ENCODE measurements at places on chromosomes 1 and 21. TPM values are rescaled to one million over a fixed set of nuclear protein-coding genes. Genes with fewer than 3 reads are reported as not detected.
A peak's percentile ranks its signal among the peaks of the same experiment; 100 is the strongest.

Gene ZBTB8OS
- total RNA-seq = 54.2 TPM

Gene AGBL4
- total RNA-seq = not detected

GRCh38 chr1:30879940-30880677, 28.4 kb downstream of the SDC3 start:
- peaks cover 2% of the 10 kb centered on the region for H3K4me1 ChIP-seq
- H3K27ac ChIP-seq = no peak overlapping the region
- DNase-seq = no peak
- no peaks in the 10 kb centered on the region for H3K36me3 ChIP-seq

DNA sequence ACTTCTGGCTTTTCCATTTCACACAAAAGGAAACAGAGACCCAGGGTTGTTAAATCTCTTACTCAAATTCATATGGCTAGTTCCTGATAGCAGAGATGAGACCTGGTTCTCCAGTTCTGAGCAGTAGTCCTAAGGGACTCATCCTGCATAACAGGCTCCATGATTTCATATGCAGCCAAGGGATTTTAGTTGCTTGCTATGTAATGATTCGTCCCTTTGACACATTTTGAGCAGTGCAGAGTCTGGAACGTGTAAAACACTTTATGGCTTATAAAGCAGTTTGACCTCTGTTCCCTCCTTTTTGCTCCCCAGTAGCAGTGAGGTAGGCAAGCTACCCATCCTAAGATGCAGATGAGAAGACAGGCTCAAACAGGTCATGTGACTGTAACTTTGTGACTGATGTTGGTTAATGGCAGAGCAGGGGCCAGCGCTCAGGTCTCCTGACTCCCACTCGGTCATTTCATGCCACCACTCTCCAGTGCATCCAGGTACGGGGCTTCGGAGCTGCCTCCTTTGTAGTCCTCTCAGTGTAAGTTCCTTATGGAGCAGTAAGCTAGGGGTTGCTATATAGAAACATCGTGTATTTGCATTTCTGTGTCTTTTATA, 24.2 kb downstream of the CC2D1B start:
- H3K27ac ChIP-seq = no peak overlapping the region
- H3K4me1 ChIP-seq = no peaks in the 10 kb centered on the region
- no peak overlapping the region for H3K4me3 ChIP-seq
- no peaks in the 10 kb centered on the region for H3K27me3 ChIP-seq
- no peak for DNase-seq
- H3K36me3 ChIP-seq = no peaks in the 10 kb centered on the region

DNA sequence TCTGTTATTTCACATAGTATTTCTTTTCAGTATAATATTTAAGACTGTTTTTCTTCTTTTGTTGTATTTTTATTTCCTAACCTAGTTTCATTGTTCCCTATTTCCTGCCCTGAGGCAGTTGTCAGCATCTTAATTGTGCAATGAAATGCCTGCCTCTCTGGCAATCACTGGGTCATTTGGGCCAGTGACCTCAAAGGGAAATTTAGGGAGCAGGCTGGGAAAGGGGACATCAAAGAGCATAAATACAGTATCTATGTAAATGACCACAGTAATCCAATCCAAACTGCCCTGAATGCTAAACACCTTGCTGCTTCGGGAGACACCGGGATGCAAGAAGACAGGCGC, 147.8 kb downstream of the TLR5 start:
- no peaks in the 10 kb centered on the region for H3K36me3 ChIP-seq
- no peak for DNase-seq
- H3K27ac ChIP-seq = no peak overlapping the region
- no peaks in the 10 kb centered on the region for H3K27me3 ChIP-seq
- no peak overlapping the region for H3K4me3 ChIP-seq
- H3K4me1 ChIP-seq = no peaks in the 10 kb centered on the region

- peaks cover 51% of the 10 kb centered on the region for H3K36me3 ChIP-seq
- H3K4me1 ChIP-seq = peaks cover 26% of the 10 kb centered on the region
- no peak overlapping the region for H3K4me3 ChIP-seq
- no peaks in the 10 kb centered on the region for H3K27me3 ChIP-seq
- H3K27ac ChIP-seq = no peak overlapping the region
These were observed 24.4 kb upstream of the SLAMF6 start for GRCh38 chr1:160547422-160547821.

GRCh38 chr1:51342591-51343206, 12.3 kb upstream of the TTC39A start:
- no peaks in the 10 kb centered on the region for H3K36me3 ChIP-seq
- peaks cover 50% of the 10 kb centered on the region for H3K27me3 ChIP-seq
- H3K4me1 ChIP-seq = peaks cover 2% of the 10 kb centered on the region
- no peak for DNase-seq

Gene RASAL2
- not detected for total RNA-seq

- no peak for DNase-seq
- peaks cover 43% of the 10 kb centered on the region for H3K4me1 ChIP-seq
- no peaks in the 10 kb centered on the region for H3K27me3 ChIP-seq
- peak overlapping the region; percentile 30 for H3K27ac ChIP-seq
- H3K36me3 ChIP-seq = peaks cover 16% of the 10 kb centered on the region
These were observed 86.9 kb downstream of the LRRC8D start for GRCh38 chr1:89907727-89908212.

Gene CRP
- total RNA-seq = not detected

DNA sequence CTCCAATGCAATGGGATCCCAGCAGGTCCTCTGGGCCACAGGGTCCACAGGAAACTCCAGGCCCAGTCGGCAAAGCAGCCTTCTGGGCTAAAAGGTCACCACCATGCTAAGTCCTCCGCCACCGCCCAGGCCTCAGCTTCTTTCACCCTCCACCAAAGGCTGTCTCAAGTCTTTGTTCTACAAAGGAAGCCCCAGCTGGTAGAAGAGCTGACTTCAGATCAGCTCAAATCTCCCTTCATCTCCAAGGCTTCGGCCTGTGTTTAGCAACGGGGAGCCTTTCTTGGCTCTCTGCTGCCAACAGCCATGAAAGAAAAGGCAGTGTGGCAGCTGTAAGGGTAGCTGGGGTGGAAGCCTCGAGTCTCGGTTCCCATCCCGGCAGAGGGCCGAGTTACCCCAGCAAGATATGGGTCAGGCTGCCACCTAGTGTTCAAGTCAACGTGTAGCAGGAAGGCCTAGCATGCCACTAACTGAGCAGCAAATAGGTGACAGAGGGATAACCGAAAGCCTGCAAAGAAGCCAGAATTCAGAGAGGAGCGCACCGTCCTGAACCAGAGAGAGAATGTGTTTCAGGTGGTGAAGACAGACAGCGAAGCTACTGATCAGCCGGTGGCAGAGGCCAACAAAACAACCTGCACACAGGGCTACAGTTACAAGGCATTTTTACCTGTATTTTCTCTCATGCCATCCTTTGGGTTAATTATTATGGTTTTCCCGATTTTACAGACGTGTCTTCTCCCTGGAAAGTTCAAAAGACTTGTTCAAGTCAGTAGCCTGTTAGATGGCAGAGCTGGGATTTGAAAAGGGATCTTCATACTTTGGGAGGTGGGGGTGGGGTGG, 26.8 kb upstream of the CRNN start:
- no peaks in the 10 kb centered on the region for H3K4me1 ChIP-seq
- no peak overlapping the region for H3K4me3 ChIP-seq
- no peaks in the 10 kb centered on the region for H3K36me3 ChIP-seq
- DNase-seq = peak; percentile 89

DNA sequence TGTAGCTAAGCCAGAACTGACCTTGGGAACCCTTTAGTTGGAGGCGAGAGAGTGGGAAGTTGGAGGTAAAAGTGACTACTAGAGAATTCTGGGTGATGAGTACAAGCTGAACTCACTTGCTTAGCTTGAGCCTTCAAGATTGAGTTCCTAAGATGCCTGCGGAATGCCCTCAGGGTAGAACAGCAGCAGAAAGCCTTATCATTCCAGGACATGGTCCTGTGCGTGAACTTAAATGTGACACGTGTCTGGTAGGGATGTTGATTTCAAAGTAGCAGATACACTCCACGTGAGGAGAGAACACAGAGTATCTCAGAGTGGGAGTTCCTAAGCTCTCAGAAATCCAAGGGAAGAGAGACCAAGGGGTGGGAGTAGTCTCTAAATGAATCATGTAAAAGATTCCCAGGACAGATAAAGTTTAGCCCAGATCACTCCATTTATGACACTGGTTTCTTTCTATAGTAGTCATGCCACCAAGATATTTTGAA, 60.1 kb downstream of the KCNK1 start:
- no peak overlapping the region for H3K27ac ChIP-seq
- H3K4me1 ChIP-seq = no peaks in the 10 kb centered on the region
- no peak for DNase-seq
- H3K27me3 ChIP-seq = peaks cover 9% of the 10 kb centered on the region
- H3K4me3 ChIP-seq = no peak overlapping the region

Gene SLC30A10
- not detected for total RNA-seq

Gene FMOD
- total RNA-seq = 1.9 TPM

Gene FCGR3B
- not detected for total RNA-seq

GRCh38 chr21:41280115-41280919, 36.3 kb upstream of the FAM3B start:
- no peaks in the 10 kb centered on the region for H3K4me1 ChIP-seq
- no peak overlapping the region for H3K27ac ChIP-seq
- H3K27me3 ChIP-seq = peaks cover 26% of the 10 kb centered on the region

DNA sequence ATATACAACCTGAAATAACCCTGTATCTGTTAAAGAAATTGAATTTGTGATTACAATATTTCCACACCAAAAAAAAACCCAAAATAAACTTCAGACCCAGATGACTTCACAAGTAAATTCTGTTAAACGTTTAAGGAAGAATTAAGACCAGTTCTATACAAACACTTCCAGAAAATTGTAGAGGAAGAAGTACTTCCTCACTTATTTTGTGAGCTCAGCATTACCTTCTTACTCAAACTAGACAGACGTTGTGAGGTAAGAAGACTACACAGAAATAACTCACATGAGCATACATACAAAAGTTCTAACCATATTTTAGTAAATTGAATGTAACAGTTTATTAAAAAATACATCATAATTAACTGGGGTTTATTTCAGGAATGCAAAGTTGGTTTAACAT, 18.8 kb downstream of the RALGPS2 start:
- no peak for DNase-seq
- no peak overlapping the region for H3K4me3 ChIP-seq
- no peaks in the 10 kb centered on the region for H3K27me3 ChIP-seq
- H3K27ac ChIP-seq = no peak overlapping the region

- H3K4me1 ChIP-seq = peaks cover 2% of the 10 kb centered on the region
- no peaks in the 10 kb centered on the region for H3K27me3 ChIP-seq
- no peak overlapping the region for H3K4me3 ChIP-seq
- peaks cover 22% of the 10 kb centered on the region for H3K36me3 ChIP-seq
- no peak for DNase-seq
- no peak overlapping the region for H3K27ac ChIP-seq
These were observed 415.9 kb downstream of the PTPRC start for GRCh38 chr1:199054694-199055093.

GRCh38 chr1:213656503-213656902, 331.3 kb upstream of the PROX1 start:
- H3K36me3 ChIP-seq = no peaks in the 10 kb centered on the region
- H3K4me3 ChIP-seq = no peak overlapping the region
- H3K27me3 ChIP-seq = peaks cover 2% of the 10 kb centered on the region
- H3K27ac ChIP-seq = no peak overlapping the region

DNA sequence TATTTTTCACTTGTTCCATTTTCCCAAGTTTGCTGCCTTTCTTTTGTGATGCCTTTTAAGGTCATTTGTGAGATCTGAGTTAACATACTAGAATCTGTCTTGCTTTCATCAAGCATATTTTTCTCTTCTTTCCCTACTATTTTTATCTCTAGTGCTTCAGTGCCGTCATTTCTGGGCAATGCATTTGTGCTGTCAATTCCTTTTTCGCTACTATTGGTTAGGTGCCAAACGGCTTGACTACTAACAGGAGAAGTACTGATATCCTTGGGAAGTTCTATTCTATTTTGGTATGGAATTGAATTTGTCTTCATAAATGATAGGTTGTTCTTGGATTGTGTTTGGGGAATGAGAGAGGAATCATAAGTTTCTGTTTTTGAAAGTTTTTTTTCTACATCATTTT, 42.2 kb downstream of the LRRC53 start:
- H3K4me3 ChIP-seq = no peak overlapping the region
- DNase-seq = no peak
- no peaks in the 10 kb centered on the region for H3K36me3 ChIP-seq
- no peak overlapping the region for H3K27ac ChIP-seq
- H3K27me3 ChIP-seq = no peaks in the 10 kb centered on the region

Gene STK40
- 40.6 TPM for total RNA-seq

- H3K27ac ChIP-seq = no peak overlapping the region
- H3K27me3 ChIP-seq = peaks cover 57% of the 10 kb centered on the region
- no peak for DNase-seq
These were observed 86.5 kb upstream of the IPO9 start for GRCh38 chr1:201742476-201742875.

GRCh38 chr1:24503870-24504523, 1.4 kb downstream of the RCAN3 start:
- no peaks in the 10 kb centered on the region for H3K27me3 ChIP-seq
- H3K4me3 ChIP-seq = peak overlapping the region; percentile 95
- H3K36me3 ChIP-seq = peaks cover 15% of the 10 kb centered on the region
- peak; percentile 73 for DNase-seq
- peaks cover 71% of the 10 kb centered on the region for H3K4me1 ChIP-seq

- H3K27ac ChIP-seq = no peak overlapping the region
- no peaks in the 10 kb centered on the region for H3K27me3 ChIP-seq
- DNase-seq = peak; percentile 62
- no peaks in the 10 kb centered on the region for H3K36me3 ChIP-seq
These were observed 94.6 kb downstream of the ADARB1 start for GRCh38 chr21:45169001-45169400.

- no peak for DNase-seq
- no peak overlapping the region for H3K4me3 ChIP-seq
- no peaks in the 10 kb centered on the region for H3K27me3 ChIP-seq
- H3K4me1 ChIP-seq = no peaks in the 10 kb centered on the region
- no peak overlapping the region for H3K27ac ChIP-seq
These were observed 301.6 kb downstream of the HLX start for GRCh38 chr1:221180704-221181368.

DNA sequence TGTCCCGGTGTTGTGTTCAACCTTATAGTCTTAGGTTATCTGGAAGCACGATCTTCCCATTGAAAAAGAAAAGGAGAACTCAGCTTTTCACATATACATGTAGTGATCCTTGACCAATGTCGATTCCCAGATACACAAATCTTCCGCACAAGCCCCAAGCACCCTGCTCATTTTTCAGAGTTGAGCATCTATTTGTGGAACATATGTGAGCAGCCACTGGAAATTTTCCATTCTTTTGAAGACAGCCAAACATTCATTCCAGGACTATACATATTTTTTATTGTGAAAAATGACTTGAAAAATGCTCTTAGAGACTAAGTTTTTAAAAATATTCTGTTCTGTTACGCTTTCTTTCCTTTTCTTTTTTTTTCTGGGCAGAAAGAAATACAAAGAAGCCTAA, 371.9 kb downstream of the RGS7 start:
- H3K27me3 ChIP-seq = no peaks in the 10 kb centered on the region
- no peak overlapping the region for H3K27ac ChIP-seq
- H3K4me1 ChIP-seq = no peaks in the 10 kb centered on the region
